ENCODE measurements at places on chromosomes 5 and 9.

- DNase-seq, result peak; percentile 45
Observed at GRCh38 chr5:132478366-132478871, 12.2 kb downstream of the IRF1 start.

DNA sequence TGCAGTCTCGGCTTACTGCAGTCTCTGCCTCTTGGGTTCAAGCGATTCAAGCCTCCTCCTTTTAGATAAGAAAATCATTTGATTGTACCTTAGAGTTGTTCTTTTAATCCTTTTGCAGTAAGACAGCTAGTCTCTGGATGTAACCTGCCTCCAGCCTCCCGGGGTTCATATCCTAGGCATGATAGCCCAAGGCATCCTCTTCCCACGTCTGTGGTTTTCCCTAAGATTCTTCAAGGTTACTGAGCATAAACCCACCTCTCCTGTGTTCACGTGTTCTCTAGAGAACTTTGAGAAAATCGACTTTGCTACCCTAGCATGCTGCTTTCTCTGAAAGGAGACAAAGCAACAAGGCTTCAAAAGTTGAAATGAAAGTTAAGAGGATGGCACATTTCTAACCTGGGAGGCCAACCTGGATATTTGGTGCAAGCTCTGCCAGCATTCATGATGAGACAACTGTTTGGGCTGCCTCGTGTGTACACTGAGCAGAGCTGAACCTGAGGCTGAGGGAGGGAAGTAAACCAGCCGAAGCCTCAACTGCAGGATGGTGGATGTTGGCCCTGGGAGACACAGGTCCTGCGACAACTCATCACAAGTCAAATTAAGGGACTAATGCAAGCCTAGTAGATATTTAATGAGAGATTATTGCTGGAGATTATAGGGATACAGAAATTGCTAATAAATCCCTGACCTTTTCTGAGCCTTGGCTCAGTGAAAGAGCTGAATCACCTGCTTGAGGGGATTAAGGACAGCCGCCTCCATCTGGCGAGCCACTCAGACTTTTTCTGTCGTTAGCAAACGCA lies 261.8 kb downstream of the ARHGAP26 start:
- no peak for DNase-seq

DNA sequence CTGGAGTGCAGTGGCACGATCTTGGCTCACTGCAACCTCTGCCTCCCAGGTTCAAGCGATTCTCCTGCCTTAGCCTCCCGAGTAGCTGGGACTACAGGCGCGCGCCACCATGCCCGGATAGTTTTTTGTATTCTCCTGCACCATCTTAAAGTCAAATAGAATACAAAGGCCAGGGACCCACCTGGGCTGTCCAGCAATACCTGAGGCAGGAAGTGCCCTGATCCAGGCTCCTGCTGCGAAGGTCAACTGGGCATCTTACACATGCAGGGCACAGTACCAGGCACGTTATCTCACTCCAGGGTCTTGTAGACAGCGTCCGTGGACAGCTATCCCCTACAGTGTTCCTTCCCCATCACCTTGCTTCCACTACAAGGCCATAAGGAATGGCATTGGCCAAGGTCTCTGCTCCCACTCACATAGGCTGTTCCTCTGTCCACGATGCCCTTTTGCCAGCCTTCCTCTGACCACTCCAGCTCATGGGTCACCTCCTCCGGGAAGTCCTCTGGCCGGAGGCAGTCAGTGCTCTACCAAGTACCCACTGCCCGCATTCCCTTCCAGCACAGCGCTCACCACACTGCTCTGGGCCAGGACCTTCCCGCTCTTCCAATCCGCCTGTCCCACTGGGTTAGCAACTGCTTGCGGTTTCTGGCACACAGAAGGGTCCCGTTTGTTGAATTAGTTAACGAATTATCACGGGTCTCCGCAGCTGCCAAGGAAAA lies 978 bp downstream of the P4HA2 start:
- DNase-seq, result no peak

- no peak for DNase-seq
Observed at GRCh38 chr9:14219850-14220249, 94.1 kb downstream of the NFIB start.

GRCh38 chr9:110655754-110656641 lies 12.6 kb upstream of the MUSK start:
- no peak for DNase-seq

- no peak for DNase-seq
Observed at GRCh38 chr5:39505791-39506190, 81.0 kb upstream of the DAB2 start.

GRCh38 chr5:100772006-100772405 lies 131.1 kb downstream of the ST8SIA4 start:
- DNase-seq, result no peak

- DNase-seq, result no peak
Observed at GRCh38 chr5:150573867-150574817, 66.2 kb downstream of the NDST1 start.

GRCh38 chr5:132243366-132243977 lies 14.0 kb upstream of the PDLIM4 start:
- DNase-seq, result no peak

GRCh38 chr9:115400796-115401195 lies 282.8 kb upstream of the TNC start:
- no peak for DNase-seq

DNA sequence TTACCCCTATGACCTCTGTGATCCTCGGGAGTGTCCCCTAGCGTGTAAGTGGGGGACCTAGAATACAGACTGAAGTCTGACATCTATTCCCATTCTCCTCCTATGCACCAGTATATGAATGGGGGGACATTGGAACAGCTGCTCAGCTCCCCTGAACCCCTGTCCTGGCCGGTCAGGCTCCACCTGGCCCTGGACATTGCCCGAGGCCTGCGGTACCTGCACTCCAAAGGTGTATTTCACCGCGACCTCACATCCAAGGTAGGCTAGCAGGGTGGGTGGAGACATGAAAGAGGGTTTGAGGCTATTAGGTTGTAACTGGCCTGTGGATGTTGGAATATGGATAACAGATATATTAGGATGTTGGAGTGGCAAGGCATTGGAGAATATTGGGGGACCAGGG lies 1.7 kb downstream of the TESK1 start:
- no peak for DNase-seq

GRCh38 chr5:109553846-109554245 lies 135.9 kb upstream of the MAN2A1 start:
- DNase-seq, result no peak

- DNase-seq, result peak; percentile 9
Observed at GRCh38 chr5:97022898-97023297, 87.0 kb downstream of the LNPEP start.

DNA sequence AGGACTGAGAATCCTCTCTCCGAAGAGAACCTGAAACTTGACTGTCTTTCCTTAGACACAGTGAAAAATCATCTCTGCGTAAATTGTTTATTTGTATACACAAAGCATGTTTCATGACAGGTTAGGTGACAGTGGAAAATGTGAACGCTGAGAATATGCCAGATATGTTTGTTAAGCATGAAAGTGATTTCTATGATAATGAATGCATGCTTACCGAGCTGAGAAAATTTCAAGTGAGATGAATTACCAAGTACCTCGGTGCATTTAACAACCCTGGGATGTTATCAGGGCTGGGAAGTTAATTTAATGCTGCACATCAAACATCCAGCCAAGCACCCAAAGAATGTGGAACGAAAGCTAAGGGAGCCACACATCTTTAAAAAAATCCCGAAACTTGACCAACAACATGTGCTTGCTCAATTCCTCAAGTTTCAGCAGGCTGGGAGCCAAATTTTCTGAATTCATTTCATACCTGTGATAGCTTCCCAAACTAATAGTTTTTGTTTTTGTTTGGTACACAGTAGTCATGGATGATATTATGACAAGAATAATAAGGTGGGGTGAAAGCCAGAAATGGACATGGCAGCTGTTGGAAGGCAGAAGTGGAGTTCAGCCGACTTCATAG lies 336.9 kb downstream of the ARHGEF28 start:
- no peak for DNase-seq

DNA sequence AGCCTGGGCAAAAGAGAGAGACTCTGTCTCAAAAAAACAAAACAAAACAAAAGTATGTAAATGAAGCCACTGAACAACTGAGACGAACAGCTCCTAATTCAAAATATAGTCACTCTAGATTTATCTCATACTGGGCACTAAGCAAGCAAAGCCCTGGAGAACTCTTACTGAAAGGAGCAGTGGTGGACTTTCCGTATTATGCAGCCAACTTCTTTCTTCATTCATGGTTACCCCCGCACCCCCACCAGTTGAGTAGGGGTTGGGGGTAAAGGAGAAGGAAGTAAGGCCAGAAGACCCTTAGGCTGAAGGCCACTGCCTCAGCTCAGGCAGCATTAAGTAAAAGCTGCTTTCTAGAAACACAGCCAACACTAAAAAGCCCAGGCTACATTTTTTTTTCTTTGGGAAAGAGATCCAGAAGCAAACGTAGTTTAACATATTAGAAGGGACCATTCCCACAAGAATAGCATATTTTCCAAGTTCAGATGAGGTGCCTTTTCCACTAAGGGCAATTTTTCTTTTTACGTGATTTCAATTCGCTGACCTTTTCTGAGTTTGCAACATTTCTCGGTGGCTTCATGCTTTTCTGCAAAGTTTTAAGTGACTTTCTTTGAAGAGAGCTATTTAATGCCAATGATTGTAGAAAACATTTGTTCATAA lies 55.3 kb downstream of the MAPKAP1 start:
- no peak for DNase-seq

DNA sequence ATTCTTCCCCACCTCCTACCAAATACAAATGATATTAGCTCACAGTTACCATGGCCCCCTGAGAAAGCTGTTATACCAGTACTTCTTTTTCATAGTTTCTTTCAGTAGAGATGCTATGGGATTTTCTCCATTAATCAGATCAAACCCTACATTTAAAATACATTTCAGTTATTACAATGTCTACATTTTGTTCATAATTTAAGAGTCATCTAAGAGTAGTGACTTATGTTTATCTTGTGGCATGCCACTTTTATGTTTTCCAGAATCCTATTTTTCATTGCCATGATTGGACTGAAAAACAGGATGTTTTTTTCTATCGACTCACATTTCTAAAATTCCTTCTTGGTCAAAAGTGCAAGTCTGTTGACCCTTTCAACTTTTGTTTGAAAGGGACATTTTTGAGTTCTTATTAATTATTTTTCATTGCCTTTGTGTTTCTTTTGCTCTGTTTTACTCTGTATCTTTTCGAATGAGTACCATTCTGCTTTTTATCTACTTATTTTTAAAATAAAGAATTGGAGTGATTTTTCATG lies 77.4 kb upstream of the ANXA1 start:
- no peak for DNase-seq

DNA sequence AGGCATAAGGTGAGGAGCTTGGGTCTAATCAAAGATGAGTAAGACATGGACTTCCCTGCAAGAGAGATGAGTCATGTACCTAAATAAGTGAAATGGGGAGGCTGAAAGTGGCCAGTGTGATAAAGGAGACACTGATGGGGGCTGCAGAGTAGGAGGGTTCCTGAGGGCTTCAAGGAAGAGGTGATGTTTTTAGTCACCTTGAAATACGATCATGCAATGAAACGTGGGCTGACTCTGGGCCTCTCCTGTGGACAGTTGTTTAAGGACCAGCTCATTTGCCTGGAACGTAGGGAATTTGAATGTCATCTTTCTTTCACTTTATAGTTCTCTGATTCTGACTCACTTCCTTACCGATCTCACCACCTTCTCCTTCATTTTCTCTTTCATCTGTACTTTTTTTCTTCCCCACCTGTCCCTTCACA lies 49.6 kb upstream of the CPLX2 start:
- DNase-seq, result no peak

- DNase-seq, result no peak
Observed at GRCh38 chr5:59193616-59194319, 610.9 kb downstream of the RAB3C start.

- DNase-seq, result no peak
Observed at GRCh38 chr9:133470988-133471387, 7.9 kb downstream of the SLC2A6 start.

DNA sequence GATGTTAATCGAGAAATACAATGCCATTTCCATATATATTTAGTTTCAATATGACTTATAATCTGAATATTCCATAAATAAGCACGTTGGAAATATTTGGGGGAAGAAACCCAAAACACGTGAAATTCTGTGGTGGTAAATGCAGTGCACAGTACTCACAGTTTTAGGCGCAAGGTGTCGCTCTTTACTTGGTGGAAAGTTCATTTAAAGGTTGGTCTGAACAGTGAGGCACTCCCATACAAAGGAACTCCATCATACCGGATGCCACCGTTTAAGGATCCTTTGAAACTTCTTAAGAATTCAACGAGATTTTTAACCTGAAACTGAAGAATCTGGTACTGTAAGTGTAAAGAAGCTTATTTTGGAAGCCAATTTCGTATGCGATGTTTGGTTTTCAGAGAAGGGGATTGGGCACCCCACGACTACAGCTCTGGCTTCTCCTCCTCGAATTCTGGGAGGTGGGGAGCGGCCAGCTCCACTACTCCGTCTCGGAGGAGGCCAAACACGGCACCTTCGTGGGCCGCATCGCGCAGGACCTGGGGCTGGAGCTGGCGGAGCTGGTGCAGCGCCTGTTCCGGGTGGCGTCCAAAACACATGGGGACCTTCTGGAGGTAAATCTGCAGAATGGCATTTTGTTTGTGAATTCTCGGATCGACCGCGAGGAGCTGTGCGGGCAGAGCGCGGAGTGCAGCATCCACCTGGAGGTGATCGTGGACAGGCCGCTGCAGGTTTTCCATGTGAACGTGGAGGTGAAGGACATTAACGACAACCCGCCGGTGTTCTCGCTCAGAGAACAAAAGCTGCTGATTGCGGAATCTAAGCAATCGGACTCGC lies at the start of gene PCDHA11:
TSS of gene PCDHA11 (plus strand) at position 237 of the 834 bp plus-strand sequence. CDS start at position 384, 147 bp downstream.
- no peak for DNase-seq

- DNase-seq, result no peak
Observed at GRCh38 chr9:114060711-114061110, 17.4 kb downstream of the AMBP start.

DNA sequence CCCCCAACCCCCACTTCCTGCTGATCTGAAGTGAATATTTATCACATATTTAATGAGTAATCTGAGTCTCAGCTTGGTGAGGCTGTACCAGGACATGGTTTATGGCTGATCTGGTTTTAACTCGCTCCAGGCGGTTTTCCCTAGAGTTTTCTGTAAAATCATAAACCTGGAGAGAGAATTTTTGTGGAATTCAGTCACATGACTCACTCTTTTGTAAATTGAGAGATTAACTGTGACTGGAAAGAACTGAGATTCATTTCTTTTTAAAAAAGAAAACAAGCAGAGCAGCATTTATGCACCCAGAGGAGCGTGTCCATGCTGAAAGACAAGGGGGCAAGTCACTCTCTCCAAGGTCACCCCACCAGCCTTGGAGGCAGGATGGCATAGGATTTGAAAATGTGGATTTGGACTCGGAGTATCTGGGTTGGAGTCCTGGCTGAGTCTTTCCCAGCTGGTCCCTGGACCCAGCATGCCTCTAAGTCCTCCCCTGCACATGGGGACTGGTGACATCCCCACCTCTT lies 81.8 kb downstream of the ZNF618 start:
- no peak for DNase-seq

- no peak for DNase-seq
Observed at GRCh38 chr5:170861667-170861916, 226 bp upstream of the RANBP17 start.

GRCh38 chr9:93198117-93198837 lies 14.3 kb downstream of the WNK2 start:
- DNase-seq, result no peak
